Hematopoietic multipotent progenitor cell treated with erythropoietin and hydrocortisone succinate and interleukin-3 and kit ligand, for 15 days (in vitro differentiated cells): ENCODE measurements at places on chromosomes 12 and 14.

DNA sequence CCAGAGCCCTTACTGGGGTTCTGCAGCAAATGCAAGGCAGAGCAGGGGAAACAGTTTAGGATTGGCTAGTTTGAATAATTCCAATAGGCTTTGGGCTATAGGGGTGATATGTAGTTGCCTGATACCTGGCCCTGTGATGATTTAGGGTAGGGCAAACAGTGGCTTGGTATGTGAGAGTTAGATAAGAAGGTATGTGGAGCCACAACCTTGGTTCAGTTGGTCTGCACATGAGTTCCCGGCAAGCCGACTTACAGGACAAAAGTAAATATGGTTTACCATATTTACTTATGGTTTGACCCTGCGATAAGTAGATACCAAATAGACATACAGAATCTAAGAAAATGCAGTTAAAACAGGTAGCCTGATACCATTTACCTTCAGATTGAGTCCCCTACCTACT is 8.3 kb upstream of the CAPRIN2 start:
- DNase-seq: peak; percentile 64

GRCh38 chr12:56800221-56800620 is 37.1 kb downstream of the HSD17B6 start:
- DNase-seq: no peak

- no peak for DNase-seq
Measured at GRCh38 chr14:68556253-68556652, 236.6 kb downstream of the ZFP36L1 start.

DNA sequence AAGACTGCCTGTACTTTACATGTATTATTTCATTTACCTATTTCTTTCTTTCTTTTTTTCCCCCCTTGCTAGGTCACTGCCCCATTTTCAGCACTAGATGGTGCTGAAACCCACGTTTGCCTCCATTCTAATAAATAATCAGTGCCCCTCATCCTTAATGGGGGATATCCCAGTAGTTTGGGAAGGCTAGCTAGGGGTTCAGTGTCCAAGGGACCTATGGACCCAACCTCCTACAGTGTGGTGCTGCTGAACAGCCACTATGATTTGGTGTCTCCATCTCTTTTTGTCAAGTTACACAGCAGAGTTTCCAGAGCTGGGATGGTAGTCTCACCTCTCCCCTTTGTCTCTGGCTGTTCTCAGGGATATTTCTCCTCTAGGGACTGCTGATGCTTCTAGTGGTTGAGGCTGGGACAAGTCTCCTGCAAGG is 6.5 kb upstream of the HCFC2 start:
- DNase-seq: peak; percentile 34

DNA sequence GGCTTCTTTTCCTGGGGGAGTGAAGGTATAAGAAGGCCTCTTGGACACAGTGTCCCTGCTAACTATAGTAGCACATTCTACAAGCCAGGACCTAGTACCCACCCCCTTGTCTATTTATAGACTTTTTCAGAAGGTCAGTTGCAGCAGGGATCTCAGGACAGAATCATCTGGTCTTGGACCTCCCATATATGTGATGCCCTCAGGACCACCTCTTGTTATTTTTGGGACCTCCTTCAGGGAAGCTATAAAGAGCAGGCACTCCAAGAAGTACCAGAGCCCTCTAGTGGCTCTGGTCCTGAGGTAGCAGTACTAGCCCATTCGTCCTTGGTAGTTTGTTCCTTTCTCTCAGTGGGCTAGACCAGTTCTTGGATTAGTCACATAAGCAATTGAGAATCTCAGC is 4.3 kb downstream of the COQ10A start:
- no peak for DNase-seq

DNA sequence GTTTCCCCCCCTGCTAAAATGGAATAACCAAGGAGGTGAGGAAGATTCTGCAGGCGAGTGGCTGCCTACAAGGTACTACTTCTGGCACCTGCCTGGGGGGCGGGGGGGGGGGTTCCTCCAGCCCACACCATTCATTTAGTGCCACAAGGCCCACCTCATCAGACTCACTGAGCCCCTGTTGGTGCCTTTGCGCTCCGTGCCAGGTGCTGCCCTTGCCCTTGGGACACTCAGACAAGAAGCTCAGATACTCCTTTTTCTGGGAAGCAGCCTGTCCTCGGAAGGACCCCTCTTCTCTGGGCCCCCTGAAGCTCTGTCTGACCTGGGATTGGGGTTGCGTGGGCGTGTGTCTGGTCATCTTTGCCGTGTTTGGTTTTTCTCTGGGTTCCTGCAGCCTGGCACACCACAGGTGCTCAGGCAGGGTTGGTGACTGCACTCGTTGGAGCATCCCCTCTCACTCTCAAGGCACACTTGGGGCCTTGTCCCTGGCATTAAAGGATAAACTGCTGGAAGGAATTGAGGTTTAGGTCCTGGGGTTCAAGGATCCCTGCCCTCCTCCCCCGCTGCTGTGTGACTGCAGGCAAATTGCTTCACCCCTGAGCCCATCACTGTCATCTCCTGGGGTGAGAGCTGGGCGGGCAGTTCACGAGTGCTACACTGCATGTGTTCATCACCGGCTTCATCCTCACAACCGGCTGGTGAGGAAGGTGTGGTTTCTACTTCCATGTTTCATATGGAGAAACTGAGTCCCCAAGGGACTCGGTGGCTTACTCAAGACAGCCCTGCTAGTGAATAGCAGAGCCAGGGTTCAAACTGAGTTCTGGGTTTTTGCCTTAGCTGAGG is 16.9 kb downstream of the FAM222A start:
- no peak for DNase-seq

DNA sequence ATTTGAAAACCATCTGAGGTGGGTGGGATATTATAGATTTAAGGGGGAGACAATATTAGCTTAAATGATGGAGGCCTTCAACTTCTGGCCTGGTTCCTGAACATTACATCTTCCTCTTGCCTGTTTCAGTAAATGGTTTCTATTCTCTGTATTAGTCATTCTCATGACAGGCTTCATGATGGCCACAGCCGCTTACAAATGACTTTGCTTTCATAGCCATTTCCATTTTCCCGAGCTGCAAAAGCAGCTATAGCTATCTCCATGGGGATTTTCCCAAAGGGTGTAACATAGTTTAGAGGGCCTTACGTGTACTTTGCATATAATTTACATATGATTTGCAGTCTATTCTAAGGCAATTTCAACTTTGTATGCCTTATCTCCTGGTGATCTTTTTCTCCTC is 121.8 kb downstream of the NRXN3 start:
- no peak for DNase-seq

GRCh38 chr12:106767206-106767605 is 7.3 kb upstream of the RIC8B start:
- no peak for DNase-seq

- no peak for DNase-seq
Measured at GRCh38 chr14:99981806-99982205, 83.4 kb upstream of the EVL start.

GRCh38 chr14:73833034-73833433 is 18.6 kb upstream of the PTGR2 start:
- no peak for DNase-seq

- no peak for DNase-seq
Measured at GRCh38 chr14:71803539-71804260, 128.5 kb upstream of the RGS6 start.

- no peak for DNase-seq
Measured at GRCh38 chr12:2265461-2266167, 212.8 kb downstream of the CACNA1C start.

- DNase-seq: no peak
Measured at GRCh38 chr14:22225516-22226140, 363.4 kb downstream of the DAD1 start.

DNA sequence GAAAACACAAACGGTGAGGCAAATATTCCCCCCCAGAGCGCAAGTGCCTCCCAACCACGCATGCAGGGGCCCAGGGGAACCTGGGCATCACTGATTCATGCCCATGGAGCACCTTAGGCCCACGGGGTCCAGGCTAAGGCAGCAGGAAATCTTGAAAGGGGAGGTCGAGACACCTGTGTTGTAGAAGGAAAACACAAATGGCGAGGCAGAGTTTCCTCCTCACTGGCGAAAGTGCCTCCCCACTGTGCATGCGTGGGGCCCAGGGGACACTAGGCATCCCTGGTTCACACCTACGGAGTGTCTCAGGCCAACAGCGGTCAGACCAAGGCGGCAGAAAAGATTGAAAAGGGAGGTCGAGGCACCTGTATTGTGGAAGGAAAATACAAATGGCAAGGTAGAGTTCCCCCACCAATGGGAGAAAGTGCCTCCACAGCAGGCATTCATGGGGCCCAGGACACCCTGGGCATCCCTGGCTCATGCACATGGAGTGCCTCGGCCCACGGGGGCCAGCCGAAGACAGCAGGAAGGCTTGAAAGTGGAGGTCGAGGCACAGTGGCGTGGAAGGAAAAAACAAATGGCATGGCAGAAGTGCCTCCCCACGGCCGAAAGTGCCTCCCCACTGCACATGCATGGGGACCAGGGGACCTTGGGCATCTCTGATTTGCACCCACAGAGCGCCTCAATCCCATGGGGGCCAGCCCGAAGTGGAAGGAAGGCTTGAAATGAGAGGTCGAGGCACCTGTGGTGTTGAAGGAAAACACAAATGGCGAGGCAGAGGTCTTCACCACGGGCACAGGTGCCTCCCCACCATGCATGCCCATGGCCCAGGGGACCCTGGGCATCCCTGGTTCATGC is 368.8 kb downstream of the ALG10 start:
- DNase-seq: no peak

- DNase-seq: no peak
Measured at GRCh38 chr14:57692671-57693070, 173.2 kb downstream of the SLC35F4 start.

GRCh38 chr12:124398578-124399227 is 103.8 kb downstream of the RFLNA start:
- no peak for DNase-seq

GRCh38 chr14:30883508-30884294 is 9.3 kb downstream of the COCH start:
- no peak for DNase-seq

- no peak for DNase-seq
Measured at GRCh38 chr12:106739318-106739717, 35.2 kb upstream of the RIC8B start.

- peak; percentile 4 for DNase-seq
Measured at GRCh38 chr12:27549801-27550652, 26.0 kb downstream of the PPFIBP1 start.

DNA sequence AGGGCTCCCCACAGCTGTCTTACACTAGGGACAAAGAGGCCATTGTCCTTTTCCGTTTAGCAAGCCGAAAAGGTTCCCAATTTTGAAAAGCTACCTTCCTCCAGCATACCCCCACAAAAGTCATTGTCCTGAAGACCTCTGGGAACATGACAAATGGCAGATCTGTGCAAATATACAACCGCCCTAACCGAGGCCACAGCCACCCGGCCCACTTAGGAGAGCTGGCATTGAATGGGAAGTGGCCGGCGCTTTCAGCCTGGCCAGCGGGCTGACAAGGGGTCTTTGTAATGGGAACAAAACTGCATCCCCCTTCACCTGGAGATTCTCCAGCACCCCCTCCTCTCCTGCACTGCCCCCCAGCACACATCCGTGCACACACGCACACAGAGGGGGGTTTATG is 48.1 kb upstream of the VASH1 start:
- DNase-seq: no peak

DNA sequence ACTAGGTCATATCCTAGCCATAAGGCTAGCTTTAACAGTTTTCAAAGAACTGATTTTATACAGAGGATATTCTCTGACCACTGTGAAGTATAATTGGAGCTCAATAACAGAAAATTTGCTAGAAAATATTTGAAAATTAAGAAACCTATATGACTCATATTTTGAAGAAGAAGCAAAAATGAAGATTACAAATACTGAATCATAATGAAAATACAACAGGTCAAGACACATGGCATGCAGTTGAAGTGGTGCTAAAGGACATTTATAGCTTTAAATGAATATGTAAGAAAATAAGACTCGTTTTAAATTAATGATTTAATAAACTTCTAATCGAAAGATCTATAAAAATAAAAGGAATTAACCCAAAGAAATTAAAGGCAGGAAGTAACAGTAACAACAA is 1234.6 kb downstream of the SLC16A7 start:
- no peak for DNase-seq

DNA sequence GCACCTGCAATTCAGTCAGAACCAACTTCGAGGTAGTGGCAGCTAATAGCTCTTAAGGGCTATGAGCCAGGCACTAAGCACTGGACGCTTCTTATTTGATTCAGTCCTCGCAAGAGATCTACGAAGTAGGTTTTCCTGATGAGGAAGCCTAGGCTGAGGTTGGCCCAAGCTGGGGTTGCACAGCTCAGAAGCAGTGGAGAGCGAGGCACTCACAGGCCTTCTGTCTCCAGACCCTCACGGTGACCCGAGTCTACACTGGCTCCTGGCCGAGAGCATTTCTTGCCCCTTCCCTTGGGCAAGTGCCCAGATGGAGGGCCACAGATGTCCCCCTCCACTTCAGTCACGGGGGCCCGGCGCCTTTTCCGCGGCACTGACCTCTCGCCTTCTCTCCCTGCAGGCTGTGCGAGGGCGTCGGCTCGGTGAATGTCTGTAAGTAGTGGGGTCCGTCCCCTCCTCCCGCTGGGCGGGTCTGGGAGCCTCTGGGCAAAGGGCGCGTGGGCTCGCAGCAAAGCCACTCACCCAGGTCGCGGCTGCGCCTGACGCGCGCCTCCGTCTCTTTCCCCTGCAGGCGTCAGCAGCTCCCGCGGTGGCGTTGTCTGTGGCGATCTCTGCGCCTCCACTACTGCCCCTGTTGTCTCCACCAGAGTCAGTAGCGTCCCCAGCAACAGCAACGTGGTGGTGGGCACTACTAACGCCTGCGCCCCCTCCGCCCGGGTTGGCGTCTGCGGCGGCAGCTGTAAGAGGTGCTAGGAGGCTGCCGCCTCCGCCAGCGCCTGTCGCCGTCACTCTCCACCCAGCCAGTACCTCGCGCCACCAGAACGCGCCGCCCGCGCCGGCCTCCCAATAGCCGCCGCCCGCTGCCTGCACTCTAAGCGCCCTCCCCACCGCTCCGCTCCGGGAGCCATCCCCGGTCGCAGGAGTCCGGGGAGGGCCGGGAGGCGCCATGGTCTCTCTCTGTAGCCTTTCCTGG is 13.1 kb downstream of the KRT83 start:
- no peak for DNase-seq

DNA sequence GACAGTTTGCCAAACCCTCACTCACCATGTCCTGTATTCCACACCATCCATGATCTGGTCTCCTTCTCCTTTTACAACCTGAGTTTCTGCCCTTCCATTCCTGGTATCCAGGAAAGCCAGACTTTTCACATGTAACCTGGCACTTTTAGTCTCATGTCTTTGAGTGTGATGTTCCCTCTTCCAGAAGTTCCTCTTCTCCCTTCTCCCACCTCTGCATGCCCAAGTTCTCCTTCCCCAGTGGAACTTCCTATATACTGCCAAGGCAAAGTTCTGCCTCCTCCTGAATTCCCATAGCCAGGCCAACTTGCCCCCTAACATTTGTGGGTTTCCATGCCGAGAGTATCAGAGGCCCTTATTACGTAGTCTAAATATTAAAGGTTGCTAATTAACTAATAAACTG is 3.2 kb upstream of the ITPR2 start:
- no peak for DNase-seq
